ENCODE measurements at places on chromosomes 16 and 17. TPM values are rescaled to one million over a fixed set of nuclear protein-coding genes. Genes with fewer than 3 reads are reported as not detected.

CAMKK1 gene
- total RNA-seq = 4.1 TPM

KRT39 gene
- total RNA-seq = not detected

LGALS9 gene
- 20.8 TPM for total RNA-seq

TNFRSF17 gene
- not detected for total RNA-seq

PDIA2 gene
- not detected for total RNA-seq

MMP2 gene
- 1,404 TPM for total RNA-seq

RAB26 gene
- 0.97 TPM for total RNA-seq

CDH1 gene
- 3.2 TPM for total RNA-seq

C17orf107 gene
- 5.8 TPM for total RNA-seq

TRPV3 gene
- total RNA-seq = 0.73 TPM

KCNJ12 gene
- 0.61 TPM for total RNA-seq

MGAT5B gene
- 2.6 TPM for total RNA-seq

KRT24 gene
- total RNA-seq = not detected

Data from hair follicle dermal papilla cell (primary cell).